Smooth muscle cell of the coronary artery (primary cell): ENCODE measurements at places on chromosomes 16 and 17. TPM values are rescaled to one million over a fixed set of nuclear protein-coding genes. Genes with fewer than 3 reads are reported as not detected.

The ZNF750 gene
- not detected in 2 replicates for total RNA-seq

The PRSS27 gene
- total RNA-seq: 0.23 and 0.70 TPM in 2 replicates

The CTF1 gene
- 0.23 and 0.98 TPM in 2 replicates for total RNA-seq

The CDH8 gene
- total RNA-seq: 9.5 TPM in 1 of 2 replicates, not detected in the other

The KRTAP2-3 gene
- not detected in 2 replicates for total RNA-seq

The C16orf86 gene
- 1.6 and 3.6 TPM in 2 replicates for total RNA-seq

The RCVRN gene
- not detected in 2 replicates for total RNA-seq

The ARHGAP44 gene
- total RNA-seq: 0.30 and 1.5 TPM in 2 replicates

The CPHXL2 gene
- not detected in 2 replicates for total RNA-seq

The ESRP2 gene
- total RNA-seq: under 0.01 TPM in 1 of 2 replicates, not detected in the other

The C16orf96 gene
- total RNA-seq: under 0.01 TPM in 1 of 2 replicates, not detected in the other

The TMC8 gene
- not detected in 2 replicates for total RNA-seq

The LRRC37A gene
- total RNA-seq: 0.70 and 1.2 TPM in 2 replicates

The DECR2 gene
- 6.6 and 12.5 TPM in 2 replicates for total RNA-seq

The NPB gene
- total RNA-seq: 0.23 and 0.38 TPM in 2 replicates

The PLLP gene
- 0.53 TPM in 1 of 2 replicates, not detected in the other for total RNA-seq

The MMP25 gene
- under 0.01 TPM in 1 of 2 replicates, not detected in the other for total RNA-seq

The DNASE1L2 gene
- total RNA-seq: 0.38 and 1.1 TPM in 2 replicates

The RNF43 gene
- total RNA-seq: 0.15 TPM in 1 of 2 replicates, not detected in the other

The PPY gene
- not detected in 2 replicates for total RNA-seq

The CPHXL gene
- total RNA-seq: not detected in 2 replicates

The TGFB1I1 gene
- total RNA-seq: 3.3 and 30.2 TPM in 2 replicates

The TAF15 gene
- total RNA-seq: 48.0 and 60.9 TPM in 2 replicates

The GINS2 gene
- 0.47 and 3.2 TPM in 2 replicates for total RNA-seq
